NCI-H1417 treated with DMSO at 0.1 percent for 48 hours (cell line): ENCODE measurements at places on chromosomes 5 and 9.

- DNase-seq: no peak
These were observed 604.6 kb downstream of the PTPRD start for GRCh38 chr9:10008101-10008799.

DNA sequence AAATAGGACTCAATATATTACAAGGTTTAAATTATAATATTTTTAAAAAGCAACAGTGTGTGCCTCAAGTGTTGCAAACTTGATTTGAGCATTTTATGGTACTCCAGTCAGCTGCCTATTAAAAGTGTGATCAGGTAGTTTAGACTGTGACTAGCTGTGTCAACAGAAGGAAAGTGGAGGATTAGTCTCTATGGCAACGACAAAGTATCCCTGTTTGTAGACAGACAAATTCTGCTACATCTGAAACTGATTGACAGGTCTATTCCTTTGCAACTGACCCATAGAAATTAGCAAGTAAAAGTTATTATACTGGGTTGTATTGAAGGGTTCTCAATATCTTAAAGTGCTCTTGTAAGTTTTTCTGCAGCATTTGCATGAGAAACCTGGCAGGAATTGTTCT lies 249.8 kb upstream of the ARRDC3 start:
- DNase-seq: peak; percentile 22

- DNase-seq: no peak
These were observed 181.3 kb upstream of the ST8SIA4 start for GRCh38 chr5:101084353-101084752.

DNA sequence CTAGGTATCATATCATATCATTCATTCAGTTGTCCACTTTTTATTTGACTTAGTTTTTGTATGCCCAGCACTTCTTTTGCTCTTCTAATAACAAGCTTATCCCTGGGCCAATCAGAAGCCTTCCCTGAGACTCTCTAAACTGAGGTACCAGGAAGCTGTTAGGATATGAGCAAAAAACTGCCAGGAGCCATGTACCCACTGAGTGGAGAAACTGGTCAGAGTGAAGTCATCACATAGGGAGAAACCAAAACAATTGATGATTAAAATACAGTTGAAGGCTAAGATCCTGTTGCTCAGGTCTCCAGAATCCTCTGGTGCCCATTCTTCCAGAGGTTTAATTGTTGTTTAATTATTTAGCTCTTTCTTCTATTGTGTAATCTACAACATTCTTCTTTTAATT lies 120.2 kb downstream of the KIAA0825 start:
- DNase-seq: no peak

DNA sequence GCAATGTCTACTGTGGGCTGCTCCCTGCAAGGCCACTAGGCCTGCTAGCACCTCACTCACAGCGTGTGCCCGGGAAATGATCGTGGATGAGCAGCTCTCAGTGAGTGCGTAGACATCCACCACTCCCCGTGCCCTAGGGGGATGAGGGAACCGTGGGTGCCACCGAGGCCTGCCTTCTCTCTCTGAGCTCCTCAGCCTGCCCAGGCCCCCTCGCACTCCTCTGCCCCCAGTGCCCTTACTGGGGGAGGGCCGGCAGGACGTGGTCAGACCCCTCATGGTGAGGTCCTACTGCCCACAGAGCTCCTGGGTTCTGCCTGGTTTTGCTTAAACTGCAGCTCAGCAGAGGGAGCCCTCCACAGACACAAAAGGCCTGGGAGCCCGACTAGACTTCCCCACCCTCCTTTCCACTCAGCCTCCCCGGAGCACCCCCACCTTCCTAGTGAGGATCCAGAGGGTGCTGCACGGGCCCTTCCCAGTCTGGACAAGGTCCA lies 220.0 kb downstream of the CACNA1B start:
- DNase-seq: no peak

DNA sequence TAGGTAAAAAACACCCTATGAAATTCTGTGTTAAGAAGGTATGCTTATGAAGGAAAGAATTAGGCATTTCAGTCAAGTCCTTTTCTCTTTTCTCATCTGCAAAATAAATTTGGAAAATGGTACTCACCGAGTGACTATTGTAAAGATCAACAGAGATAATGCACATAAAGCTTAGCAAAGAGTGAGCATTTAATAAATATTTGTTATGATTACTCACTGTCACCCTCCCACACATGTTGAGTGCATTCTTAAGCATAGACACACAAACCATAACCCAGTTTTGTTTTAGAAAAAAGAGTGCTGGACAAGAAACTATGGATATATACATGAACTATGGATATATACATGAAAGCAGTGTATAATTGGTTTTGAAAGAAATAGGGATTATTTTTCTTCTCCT lies 54.7 kb upstream of the PRLR start:
- no peak for DNase-seq

- no peak for DNase-seq
These were observed 43.5 kb upstream of the HTR4 start for GRCh38 chr5:148697809-148698196.

DNA sequence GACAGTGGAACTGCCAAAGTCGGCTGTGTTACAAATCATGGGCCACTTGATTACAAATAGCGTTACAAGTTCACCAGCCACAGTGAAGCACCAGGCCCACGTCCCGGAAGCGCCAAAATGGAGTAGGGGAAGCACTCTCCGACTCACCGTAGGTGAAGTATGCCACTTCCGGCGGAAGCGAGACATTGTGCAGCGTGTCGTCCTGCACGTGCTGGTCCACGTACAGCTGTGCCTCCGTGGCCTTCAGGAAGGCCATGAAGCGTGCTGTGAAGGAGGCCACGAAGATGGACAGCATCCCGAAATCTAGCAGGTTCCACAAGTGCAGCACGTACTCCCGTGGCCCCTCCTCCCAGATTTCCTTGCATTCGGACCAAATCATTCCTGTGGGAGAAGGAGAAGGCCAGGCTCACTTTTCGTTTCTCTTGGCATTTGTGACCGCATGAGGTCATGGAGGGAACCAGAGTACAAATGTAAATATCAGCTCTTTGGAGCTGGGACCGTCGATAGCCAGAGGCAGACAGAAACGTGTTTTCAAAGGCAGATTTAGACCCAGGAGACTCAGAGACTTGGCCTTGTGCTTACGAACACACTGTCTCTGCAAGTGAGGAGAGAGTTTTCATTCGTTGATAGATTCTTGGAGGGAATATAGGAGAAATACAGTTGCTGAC lies 58.7 kb upstream of the SMIM32 start:
- no peak for DNase-seq

GRCh38 chr5:15338546-15338945 lies 161.4 kb upstream of the FBXL7 start:
- no peak for DNase-seq

DNA sequence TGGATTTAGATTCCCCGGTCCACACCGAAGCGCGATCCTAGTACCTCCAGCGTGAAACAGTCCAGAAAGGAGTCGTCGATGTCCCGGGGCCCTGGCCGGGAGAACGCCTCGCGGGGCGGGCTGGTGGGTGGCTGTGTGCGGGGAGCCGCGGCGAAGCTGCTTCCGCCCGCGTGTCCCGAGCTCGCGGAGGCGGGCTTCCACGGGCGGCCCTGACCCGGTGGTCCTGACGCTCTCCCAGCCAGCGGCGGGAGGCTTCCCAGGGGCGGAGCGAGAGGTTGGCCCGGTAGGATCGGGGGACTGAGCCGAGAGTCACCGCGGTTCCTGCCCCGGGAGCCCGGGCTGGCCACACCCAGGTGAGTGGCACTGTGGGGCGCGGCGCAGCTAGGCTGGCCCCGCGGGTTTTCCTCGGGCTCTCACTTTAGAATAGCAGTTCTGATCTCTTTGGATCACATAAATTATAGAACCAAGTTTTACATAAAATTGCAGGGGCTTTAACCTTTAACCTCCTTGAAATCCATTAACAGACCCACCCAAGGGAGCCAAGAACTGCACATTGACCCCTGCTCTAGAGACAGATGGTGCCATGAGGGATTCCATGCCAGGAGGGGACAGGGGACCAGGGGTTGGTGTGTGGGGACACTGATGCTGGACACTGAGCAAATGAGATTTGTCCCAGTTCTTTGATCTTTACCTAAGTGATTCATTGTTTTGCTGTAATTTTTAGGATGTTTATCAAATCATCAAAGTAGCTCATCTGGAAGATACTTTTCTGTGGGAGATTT lies 29.2 kb upstream of the IL31RA start:
- DNase-seq: no peak

- DNase-seq: no peak
These were observed 106.8 kb downstream of the TUSC1 start for GRCh38 chr9:25571491-25571890.

- no peak for DNase-seq
These were observed 51.1 kb downstream of the CTNND2 start for GRCh38 chr5:11853140-11853539.

GRCh38 chr5:93800988-93801811 lies 59.8 kb upstream of the POU5F2 start:
- no peak for DNase-seq

GRCh38 chr5:51347157-51347556 lies 36.1 kb upstream of the ISL1 start:
- DNase-seq: no peak

- DNase-seq: no peak
These were observed 104.8 kb downstream of the ISOC1 start for GRCh38 chr5:129199308-129199707.

GRCh38 chr9:3949744-3950143 lies 350.1 kb downstream of the GLIS3 start:
- DNase-seq: no peak

DNA sequence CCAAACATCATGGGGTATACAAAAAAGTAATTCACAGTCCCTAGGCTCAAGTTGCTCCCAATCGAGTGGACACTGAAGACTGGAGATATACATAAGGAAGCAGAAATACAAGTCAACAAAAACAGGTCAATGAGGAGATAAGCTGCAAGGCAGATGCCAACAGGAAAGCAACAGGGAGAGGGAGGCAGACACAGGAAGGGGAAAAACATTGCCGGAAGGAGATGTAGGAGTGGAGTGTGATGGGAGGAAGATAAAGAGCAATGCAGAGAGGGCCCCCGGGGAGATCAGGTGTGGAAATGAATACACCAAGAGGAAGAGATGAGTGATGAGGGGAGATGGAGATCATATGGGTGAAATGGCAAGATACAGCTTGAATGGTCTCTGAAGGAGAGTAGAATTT lies 243.0 kb downstream of the RAB3C start:
- no peak for DNase-seq

- DNase-seq: no peak
These were observed 1917.1 kb upstream of the CDH6 start for GRCh38 chr5:29276371-29276770.

DNA sequence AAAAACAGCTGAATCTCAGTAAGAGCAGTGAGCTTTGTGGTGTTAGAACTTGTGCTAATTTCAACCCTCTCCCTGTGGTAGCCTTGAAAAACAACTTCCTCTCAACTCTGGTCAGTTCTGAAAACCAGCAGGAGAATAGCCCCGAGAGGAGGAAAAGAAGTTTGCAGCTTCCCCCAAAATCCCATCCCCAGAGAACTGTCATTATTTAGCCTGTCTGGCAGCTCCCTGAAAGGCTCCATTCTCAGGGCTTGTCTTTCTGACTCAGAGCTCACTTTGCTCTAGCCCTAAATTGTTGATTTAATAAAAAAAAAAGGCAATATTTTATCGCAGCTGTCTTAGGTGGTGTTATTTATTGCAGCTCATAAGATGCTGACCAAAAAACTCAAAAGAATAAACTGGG lies 11.4 kb upstream of the SLC45A2 start:
- no peak for DNase-seq

DNA sequence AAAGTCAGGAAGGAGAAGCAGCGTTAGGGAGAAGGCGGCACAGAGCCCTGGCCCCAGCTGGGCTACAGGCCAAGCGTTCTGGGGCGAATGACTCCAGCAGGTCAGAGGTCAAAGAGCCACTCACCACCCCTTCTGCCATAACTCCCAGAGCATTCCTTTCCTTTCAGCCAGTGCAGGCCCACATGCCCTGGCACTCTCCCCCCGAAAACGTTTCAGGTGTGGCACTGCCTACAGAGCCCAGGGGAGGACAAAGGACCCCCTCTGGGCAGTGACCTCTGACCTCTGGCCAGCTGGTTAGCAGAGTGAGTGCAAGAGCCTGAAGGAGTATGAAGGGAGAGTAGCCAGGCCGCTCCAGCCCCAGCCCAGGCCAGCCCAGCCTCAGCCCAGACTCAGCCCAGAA lies 4.9 kb downstream of the ABCA2 start:
- DNase-seq: no peak

DNA sequence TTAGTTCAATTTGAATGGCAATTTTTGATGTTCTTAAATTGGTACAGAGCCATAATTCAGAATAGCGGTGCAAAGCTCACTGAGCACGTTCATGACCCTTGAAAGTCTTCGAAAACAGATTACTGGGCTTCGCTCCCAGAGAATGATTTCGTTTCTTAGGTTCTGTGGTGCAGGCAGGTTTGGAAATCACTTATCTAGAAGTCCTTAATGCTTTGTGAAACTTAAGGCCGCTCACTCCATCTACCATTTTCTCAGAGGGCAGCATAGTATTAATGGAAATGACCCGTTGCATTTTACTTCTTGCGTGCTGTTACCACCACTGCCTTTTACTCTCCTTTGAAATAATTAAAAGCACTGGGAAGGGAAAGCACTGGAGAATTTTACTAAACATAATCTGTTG lies 2.9 kb upstream of the MAT2B start:
- DNase-seq: no peak

- no peak for DNase-seq
These were observed 23.7 kb downstream of the IDNK start for GRCh38 chr9:83646500-83647239.

DNA sequence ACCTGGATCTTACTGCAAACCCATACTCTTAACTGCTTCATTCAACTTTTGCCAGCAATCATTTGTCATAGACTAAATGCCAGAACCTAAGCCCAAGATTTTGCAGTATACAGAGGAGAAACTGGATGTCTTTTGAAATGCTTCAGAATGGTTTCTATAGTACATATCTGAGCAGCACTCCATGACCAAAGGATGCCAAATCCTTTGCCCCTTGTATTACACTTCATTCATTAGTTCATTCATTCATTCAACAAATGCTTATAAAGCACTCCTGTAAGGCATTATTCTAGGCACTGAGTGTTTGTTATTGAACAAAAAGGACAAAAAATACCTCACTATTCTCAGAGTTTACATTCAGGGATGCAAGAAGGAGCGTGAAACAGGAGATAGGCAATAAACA lies 119.9 kb downstream of the SLC1A3 start:
- no peak for DNase-seq

GRCh38 chr5:647311-647710 lies 35.2 kb downstream of the CEP72 start:
- DNase-seq: no peak
